ENCODE measurements at places on chromosomes 3 and 15.

GRCh38 chr15:69892351-69892750 is 205.4 kb downstream of the TLE3 start:
- DNase-seq = no peak

DNA sequence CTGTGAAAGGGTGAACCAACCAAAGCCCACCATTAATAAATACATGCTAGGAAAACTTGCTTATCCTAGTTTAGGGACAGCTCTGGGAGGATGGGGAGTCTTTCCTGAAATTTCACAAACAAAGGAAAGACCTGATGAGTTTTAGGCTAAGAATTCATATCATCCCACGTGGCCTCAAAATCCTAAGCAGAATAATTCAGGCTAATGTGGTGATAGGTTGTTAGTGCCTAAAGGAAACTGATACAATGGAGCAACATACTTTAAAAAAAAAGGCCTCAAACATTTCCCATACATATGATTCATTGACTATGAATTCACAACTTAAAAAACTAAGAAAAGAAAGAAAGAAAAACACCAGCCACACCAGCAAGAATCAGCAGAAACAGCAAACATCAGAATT is 126.9 kb upstream of the CNTN4 start:
- DNase-seq = peak; percentile 79

GRCh38 chr15:79798311-79798710 is 98.5 kb downstream of the MTHFS start:
- no peak for DNase-seq

GRCh38 chr3:5258526-5258925 is 71.0 kb downstream of the EDEM1 start:
- DNase-seq = no peak

DNA sequence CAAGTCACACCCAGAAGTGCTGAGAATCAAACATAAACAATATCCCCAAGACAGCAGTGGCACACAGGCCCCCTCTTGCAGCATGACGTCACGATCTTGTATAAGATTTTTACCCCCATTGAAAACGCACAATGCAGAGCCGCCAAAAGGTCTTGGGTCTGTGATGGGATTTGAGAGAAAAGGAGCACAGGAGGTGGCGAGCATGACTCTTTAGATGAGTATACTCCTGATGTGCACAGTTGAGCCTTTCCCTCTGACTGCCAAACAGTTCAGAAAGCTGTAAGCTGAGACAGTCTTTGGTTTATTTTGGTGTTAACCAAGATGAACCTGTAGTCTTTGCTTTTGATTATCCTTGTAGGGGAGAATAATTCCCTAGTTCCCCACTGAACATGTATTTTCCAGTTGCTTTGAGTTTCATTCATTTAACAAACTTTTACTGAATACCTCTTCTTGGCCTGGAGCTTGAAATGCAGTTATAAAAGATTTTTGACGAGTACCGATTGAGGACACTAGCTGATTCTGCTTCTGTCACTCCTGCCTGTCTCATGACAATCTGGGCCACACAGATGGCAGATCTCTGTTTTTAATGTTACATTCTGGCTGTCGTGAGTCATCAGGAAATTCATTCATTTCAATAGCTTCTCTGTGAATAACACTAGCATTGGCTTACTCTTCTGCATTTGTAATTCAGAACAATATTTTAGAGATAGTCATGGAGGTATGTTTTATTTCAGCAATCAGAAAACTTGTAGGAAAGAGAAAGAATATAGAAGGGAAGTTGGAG is 28.9 kb downstream of the CFAP91 start:
- peak; percentile 62 for DNase-seq

- DNase-seq = no peak
Measured at GRCh38 chr3:34864011-34864410, 775.3 kb upstream of the ARPP21 start.

DNA sequence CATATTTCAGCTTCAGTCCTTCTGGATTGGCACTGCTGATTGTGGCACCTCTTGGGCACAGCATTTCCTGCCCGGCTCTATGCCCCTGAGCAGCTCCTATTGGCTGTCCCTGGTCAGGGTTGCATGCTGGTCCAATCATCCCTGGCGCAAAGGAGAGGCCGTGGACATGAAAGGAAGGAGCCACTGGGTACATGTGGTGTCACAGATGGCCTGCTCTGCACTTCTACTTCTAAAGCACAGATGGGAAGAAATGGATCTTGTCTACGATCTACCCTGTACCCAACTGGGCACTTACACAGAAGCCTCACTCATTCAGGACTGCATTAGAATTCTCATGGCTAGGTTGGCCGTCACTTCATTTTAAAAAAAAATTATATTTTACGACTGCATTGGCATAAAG is 232.5 kb downstream of the SHQ1 start:
- no peak for DNase-seq

DNA sequence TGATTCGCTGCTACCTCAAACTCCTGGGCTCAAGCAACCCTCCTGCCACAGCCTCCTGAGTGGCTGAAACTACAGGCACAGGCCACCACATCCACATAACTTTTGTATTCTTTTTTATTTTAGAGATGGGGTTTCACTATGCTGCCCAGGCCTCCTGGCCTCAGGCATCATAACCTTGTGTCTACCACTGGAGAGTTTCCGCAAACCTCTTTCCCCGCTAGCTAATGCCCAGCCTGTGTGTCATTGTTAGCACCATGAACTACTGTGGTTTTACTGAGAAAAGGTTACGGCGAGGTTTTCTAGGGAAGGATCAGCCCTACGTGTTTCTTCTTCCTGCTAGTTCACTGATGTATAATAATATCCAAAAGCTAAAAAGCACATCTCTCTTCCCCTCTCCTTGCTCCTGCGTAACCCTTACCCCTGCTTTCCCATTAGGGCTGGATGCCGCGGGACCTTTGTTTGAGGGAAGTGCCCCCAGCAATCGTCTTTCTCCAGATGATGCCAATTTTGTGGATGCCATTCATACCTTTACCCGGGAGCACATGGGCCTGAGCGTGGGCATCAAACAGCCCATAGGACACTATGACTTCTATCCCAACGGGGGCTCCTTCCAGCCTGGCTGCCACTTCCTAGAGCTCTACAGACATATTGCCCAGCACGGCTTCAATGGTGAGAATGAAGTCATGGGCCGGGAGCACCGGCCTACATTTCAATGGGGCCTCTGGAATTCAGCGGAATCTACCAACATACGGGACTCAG is 113.7 kb downstream of the LIPC start:
- DNase-seq = no peak

GRCh38 chr3:64342940-64343688 is 117.8 kb upstream of the PRICKLE2 start:
- peak; percentile 71 for DNase-seq

DNA sequence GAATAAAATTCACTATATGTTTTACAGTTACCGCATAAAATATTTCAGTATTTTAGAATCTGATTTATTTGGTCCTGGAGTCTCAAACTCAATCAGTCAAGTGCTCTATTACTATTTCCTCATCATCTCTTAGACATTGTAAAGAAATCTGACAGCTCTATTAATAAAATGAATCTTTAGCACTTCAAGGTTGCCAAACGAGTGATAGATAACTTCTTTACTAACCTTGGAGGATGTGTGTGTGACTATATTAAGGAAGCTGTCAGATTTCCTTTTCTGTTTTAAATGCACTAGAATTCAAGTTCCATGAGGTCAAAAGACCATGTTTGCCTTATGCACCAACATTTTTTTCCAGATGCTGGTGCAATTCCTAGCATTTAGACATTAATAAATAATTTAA is 389.8 kb upstream of the AZI2 start:
- no peak for DNase-seq

- DNase-seq = no peak
Measured at GRCh38 chr3:133106169-133106568, 68.0 kb downstream of the TMEM108 start.

DNA sequence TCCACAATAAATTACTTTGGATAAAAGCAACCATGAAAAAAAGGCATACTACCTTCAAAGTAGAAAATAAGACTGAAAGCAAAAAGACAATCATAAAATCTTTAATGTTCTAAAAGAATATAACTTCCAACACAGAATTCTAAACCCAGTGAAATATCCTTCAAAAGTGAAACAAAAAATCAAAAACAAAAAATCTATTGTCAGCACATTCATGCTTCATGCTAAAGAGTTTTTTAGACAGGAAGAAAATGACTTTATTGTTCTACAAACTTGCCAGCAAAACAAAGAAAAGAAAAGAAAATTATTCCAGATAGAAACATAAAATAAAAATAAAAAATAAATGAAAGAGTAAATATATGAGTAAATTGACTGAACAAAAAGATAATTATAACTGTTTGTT is 134.9 kb downstream of the EFHB start:
- DNase-seq = no peak

DNA sequence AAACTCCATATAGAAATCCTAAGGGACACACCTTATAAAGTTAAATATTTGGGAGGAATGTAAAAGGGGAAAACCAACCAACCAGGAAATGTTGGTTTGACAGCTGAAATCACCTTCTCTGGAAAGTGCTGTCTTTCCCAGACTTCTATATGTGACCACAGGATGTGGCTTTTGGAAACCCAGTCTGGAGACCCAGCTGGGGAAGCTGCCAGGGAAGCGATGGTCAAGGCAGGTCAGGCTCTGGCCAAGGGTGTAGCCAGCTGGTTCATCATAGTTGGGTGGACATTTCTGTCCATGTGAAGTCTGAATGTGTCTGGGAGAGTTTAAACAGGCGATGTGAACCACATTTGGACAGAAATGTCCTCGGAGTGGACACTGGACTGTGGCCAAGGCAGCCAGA is 73.9 kb downstream of the ARNT2 start:
- no peak for DNase-seq

GRCh38 chr15:101431748-101432147 is 57.8 kb downstream of the PCSK6 start:
- no peak for DNase-seq

DNA sequence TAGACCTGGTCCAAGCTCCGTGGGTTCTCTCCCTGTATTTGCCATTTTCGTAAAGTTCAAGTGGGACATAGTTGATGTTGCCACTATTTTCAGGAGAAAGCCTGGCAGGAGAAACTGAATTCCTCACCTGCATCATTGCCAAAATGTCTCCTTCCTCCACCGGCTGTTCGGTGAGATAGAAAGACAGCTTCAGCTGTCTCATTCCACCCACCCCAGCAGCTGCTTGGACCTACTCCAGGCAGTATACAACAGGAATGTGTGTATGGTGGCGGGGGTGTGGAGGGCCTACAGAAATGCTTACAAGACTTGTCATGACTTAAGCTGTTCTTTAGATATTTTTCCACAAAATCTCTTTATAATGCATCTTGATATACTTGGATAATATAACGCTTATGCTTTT is 132.7 kb upstream of the RAP2B start:
- DNase-seq = peak; percentile 36

DNA sequence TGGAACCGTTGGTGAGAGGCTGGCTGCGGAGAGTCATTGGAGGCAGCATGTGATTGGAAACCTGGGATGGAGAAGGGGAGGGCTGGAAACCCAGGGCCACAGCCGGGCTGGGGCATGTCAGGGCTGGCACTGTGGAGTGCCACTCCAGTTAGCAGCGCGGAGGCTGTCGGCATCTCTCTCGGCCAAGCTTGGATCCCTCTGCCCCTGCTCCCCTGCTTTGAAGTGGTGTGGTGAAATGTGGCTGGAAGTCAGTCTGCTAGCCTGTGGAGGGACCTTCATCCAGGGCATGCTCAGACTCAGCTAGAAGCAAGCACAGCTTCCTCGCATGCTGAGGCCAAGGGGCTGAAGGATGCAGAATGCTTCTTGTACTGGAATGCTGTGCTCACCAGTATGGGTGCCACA is 13.5 kb downstream of the SLCO3A1 start:
- DNase-seq = no peak

DNA sequence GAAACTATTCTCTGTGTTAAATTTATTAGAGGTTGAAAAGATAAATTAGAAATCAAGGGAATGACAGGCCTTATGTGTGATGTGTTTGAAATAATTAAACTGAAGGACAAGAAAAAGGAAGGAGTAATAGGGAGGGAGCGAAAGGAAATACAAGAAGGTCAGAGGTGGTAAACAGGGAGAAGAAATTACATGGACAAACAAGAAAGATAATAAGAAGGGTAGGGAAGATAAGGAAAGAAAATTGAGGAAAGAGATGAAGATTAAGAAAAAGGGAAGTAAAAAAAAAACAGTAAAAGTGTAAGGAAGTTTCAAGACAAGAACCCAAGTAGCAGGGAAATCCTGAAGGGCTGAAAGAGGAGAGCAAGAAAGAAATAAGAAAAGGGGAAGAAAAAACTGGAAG is 26.2 kb upstream of the ANXA2 start:
- no peak for DNase-seq

DNA sequence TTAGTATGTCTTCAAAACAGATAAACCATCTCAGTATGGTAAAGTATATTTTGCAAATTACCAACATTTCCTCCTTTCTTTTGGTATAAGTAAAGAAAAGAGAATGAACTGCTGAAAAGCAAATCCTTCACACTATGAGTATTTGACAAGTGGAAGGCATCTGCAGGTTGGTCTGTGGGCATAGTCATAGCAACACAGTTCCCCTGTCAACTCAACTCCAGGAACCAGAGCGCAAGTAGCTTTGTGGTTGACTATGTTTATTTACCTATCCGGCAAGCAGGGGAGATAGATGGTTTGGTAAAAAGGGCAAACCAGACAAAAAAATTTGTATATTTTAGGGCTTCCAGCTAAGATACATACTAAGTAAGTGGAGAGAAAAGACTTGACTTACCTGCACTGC is 88.3 kb upstream of the PPIB start:
- no peak for DNase-seq

- no peak for DNase-seq
Measured at GRCh38 chr3:89145995-89146394, 38.6 kb downstream of the EPHA3 start.

- peak; percentile 55 for DNase-seq
Measured at GRCh38 chr3:81728766-81729544, 32.5 kb downstream of the GBE1 start.

DNA sequence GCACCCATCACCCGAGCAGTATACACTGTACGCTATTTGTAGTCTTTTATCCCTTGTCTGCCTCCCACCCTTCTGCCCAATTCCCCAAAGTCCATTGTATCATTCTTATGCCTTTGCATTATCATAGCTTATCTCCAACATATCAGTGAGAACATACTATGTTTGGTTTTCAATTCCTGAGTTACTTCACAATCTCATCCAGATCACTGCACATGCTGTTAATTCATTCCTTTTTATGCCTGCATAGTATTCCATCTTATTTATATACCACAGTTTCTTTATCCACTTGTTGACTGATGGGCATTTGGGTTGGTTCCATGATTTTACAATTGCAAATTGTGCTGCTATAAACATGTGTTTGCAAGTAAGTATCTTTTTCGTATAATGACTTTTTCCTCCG is 564.7 kb upstream of the NECTIN3 start:
- no peak for DNase-seq

DNA sequence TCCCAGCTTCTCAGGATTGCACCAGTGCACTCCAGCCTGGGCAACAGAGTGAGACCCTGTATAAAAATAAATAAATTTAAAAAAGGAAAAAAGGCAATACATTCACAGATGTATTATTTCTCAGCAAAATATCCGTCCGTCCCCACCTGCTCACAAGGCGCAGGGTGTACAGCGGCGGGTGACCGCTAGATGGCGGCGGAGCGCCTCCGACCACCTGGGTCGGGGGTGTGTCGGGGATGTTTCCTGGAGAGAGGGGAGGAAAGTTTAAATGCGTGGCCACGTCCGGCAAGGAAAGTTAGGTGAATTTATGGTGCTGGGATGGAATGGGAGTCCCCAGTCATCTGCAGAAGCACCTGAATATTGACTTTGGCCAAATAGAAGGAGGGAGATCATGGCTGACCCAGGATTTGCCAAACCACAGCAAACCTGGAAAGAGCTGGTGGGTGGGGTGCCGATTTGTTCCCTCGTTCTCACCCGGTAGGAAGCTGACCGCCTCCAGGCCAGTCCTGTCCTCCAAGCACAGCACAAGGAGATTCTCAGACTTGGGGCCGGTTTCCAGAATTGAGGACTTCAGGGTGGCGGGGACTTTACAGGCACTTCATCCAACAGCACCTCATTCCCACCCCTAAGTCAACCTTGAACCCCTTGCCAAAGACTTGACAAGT is 88.3 kb downstream of the TMEM266 start:
- peak; percentile 46 for DNase-seq
